ENCODE measurements at places on chromosomes 5 and 9.

DNA sequence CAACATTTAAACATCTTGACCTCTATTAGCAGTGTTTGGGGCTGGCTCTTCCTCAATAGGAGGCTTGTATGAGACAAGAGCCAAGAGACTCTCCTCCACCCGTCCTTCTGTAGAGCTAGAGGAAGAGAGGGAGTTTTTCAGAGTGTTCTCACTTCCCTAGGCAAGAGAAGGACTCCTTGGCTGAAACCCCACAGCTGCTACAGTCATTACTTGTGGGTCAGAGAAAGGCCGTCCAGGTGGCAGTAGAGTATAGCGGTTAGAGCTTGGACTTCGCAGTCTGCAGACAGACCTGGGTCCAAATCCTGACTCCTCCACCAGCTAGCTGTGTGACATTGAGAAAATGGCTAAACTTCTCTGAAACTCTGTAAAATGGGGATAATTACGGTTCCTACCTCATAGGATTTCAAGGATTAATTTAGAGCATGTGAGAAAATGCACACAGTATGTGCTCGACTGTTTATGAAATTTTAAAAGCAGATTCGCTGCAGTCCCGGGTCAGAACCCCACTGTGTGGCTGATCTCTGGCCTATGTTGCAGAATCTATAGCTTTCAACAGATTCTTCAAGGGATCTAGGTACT, 80.8 kb upstream of the ARAP3 start:
- DNase-seq, result no peak

- no peak for DNase-seq
Observed at GRCh38 chr5:109669991-109670706, 19.6 kb upstream of the MAN2A1 start.

GRCh38 chr5:119274030-119274766, 81.6 kb upstream of the TNFAIP8 start:
- DNase-seq, result peak; percentile 32

DNA sequence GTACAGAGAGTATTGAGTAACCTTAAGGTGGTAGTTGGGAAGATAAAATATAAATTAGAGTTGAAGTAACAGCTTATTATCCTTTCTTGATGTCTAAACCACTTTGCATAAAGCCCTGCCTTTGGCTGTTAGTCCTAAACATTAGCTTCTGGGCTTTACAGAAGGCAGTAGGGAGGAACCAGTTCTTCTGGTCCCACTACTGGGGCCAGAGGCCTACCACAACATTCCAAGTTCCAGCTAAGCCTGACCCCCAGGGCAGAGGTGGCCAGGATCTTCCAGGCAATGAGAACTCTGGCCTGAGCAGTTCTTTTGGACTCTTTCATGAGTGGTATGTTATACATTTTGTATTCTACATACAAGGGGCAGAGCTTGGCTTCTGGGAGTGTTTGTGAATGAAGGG, 26.1 kb downstream of the DNAI1 start:
- DNase-seq, result no peak

- no peak for DNase-seq
Observed at GRCh38 chr5:76710991-76711390, 4.9 kb upstream of the F2R start.

DNA sequence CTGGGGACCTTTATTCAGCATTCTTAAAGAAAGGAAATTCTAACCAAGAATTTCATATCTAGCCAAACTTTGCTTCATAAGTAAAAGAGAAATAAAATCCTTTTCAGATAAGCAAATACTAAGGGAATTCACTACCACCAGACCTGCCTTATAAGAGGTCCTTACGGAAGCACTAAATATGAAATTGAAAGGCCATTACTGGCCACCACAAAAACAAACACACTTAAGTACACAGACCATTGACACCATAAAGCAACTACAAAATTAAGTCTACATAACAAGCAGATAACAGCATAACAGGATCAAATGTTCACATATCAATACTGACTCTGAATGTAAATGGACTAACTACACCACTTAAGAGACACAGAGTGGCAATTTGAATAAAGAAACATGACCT, 361.4 kb upstream of the POU5F2 start:
- DNase-seq, result no peak

DNA sequence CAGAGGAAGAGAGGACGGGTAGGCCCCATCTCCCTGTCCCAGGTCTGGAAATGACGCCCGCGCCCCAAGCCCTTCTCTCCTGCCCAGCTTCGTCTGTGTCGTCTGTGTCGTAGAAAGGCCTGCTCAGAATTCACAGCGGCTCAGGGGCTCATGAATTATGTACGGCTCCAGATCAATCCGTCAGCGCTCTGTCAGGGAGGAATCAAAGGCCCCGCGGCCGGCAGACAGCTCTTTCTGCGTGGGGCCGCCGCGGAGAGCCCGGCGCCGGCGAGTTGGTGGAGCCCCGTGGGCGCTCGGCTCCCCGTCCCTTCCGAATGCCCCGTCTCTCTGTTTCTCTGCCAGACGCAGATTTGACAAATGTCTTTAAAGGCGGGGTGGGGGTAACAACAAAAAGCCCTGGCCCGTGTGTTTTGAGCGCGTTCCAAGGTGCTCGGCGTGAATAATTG, 83.8 kb upstream of the RAPGEF1 start:
- no peak for DNase-seq

DNA sequence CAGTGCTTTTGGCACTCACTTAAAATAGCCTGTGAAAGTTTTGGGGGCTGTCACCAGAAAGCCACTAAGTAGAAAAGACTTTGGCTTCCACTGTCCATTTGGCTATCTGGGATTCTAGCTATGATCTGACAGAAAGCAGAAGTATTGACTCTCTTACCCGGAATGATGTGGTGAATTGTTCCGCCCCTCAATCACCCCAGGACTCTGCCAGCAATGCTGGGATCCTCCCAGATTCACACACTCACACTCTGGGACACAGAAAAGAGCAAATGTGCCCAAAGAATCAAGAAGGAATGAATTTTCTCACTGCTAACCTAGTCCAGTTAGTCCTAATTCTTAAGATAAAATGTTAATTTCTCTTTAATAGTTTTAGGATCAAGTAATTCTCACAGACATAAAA, 576.9 kb downstream of the BNC2 start:
- no peak for DNase-seq

DNA sequence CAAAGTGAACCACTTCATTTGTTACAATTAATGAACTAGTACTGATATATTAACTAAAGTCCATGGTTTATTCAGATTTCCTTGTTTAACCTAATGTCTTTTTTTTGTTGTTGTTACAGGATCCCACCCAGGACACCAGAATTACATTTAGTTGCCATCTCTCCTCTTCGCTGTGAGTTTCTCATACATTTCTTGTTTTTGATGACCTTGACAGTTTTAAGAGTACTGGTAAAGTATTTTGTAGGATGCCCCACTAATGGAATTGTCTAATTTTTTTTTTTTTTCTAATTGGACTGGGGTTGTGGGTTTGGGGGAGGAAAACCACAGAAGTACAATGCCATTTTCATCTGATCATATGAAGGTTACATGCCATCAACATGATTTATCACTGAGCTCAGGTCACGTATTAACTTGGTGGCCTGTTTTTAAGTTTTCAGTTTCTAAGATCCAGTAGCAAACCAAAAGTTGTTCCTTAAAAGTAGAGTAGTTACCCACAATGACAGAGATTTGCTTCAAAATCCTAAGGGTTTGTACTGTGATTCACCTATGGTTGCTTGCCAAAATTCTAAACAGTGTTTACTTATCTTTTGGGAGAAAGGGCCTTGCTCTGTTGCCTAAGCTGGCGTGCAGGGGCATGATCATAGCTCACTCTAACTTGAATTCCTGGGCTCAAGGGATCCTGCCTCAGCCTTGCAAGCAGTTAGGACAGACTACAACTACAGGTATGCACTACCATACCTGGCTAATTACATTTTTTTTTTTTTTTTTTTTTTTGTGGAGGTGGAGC, 4.5 kb upstream of the OTULIN start:
- no peak for DNase-seq

DNA sequence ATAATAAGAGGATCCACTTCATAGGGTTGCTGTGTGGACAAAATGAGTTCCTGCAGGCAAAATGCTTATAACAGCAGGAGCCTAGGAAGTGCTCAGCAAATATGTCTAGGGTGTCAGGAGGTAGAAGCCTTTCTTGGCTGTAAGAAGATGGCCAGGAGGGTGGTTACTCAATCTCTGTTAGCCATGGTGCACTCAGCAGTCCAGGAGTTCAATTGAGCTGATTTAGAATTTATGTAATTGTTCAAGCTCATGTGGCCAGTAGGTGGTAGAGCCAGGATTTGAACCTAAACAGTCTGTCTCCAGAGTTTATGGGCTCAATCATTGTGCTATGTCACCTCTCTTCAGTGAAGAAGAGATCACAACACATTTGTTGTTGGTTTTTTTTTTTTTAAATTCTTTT, 381.2 kb downstream of the KIF4B start:
- DNase-seq, result no peak

GRCh38 chr9:121491111-121491510, 8.5 kb downstream of the GGTA1 start:
- DNase-seq, result no peak

GRCh38 chr5:155103146-155103545, 89.6 kb downstream of the KIF4B start:
- peak; percentile 17 for DNase-seq

GRCh38 chr5:7474821-7475403, 79.0 kb downstream of the ADCY2 start:
- no peak for DNase-seq

DNA sequence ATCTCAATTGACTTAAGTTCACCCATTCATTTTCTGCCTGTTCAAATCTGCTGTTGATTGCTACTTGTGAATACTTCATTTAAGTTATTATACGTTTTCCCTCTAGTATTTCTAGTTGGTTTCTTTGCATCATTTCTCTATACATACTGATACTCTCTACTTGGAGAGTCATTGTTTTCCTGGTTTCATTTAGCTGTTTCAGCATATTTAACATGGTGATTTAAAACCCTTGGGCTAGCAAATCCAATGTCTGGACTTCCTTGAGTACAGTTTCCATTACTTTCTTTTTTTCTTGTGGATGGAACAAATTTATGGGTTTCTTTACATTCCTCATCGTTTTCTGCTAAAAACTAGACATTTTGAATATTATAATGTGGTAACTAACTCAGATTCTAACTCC, 90.7 kb downstream of the AP3B1 start:
- DNase-seq, result no peak

DNA sequence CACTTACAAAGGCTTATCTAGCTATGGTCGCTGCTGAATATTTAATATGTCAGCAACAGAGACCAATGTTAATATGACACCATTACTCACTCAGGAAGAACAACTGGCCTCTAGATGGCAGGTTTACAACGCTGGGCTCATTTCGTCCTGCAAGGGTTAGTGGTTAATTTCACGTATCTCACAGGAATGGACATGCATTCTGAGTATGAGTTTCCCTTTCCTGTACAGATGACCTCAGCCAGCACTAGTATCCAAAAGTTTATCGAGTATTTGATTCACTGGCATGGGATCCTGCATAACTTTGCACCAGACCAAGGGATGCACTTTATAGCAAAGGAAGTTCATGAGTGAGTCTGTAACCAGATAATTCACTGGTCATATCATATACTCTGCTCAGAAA, 8.7 kb upstream of the TRPC7 start:
- DNase-seq, result peak; percentile 67

GRCh38 chr9:92547356-92547755, 11.6 kb upstream of the ECM2 start:
- DNase-seq, result no peak

DNA sequence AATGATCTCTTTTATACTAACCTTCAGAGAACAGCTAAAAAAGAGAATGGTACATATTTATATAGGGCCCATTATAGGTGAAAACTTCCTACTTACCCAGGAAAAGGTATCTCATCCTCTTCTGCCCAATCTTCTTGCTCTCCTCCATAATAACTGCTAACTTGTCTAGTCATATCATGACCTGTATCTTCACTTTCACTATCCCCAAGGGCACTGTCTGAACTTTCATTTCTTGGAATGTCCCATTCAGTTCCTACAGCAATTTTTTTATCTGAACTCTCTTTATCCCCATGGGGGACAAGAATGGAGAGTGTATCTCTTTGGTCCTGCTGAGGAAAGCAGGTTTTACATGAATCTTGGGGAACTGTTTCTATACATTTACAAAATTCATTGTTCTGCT, 36.4 kb upstream of the RAPGEF6 start:
- DNase-seq, result no peak

- DNase-seq, result no peak
Observed at GRCh38 chr5:167582886-167583285, 708.6 kb upstream of the WWC1 start.

- no peak for DNase-seq
Observed at GRCh38 chr9:92769990-92770359, 5.3 kb upstream of the BICD2 start.

GRCh38 chr5:177405805-177406204, 3.6 kb downstream of the F12 start:
- no peak for DNase-seq

- no peak for DNase-seq
Observed at GRCh38 chr9:98312365-98312764, 56.9 kb upstream of the TBC1D2 start.

DNA sequence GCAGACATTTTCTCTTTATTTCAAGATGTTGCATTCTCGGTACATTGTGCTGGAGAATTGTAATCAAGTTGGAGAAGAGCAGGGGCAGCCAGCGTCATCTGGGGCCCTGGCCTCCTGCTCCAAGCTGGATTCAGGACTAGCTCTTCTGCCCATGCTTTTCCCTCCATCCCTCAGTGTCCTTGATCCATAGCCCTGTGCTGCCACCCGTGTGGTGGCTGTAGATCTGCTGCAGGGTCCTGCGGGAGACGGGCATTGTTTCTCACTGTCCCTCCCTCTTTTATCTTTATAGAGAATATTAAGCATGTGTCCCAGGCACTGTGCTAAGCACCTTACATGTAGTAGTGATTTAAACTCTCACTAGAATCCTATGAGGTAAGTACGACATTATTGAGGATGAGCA, 60.5 kb upstream of the HAND1 start:
- no peak for DNase-seq

- DNase-seq, result no peak
Observed at GRCh38 chr9:110728058-110728457, 59.5 kb downstream of the MUSK start.

DNA sequence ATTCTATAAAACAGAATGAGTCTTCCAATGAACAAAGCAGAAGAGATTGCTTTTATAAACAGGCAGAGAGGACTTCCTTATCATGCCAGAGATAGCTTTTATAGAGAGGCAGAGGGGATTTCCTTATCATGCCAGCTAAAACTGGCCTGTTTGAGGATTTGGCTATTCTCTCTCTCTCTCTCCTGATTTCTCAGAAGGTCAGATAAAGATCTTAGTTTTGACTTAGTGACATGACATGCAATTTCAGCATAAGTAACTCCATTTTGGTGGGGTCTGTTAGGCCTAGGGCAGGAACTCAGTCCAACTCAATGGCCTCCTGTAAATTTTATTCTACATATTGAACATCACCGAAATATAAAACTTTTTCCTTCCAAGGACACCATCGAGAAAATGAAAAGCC, 31.5 kb upstream of the DENND4C start:
- DNase-seq, result no peak

- no peak for DNase-seq
Observed at GRCh38 chr5:101047181-101047580, 144.1 kb upstream of the ST8SIA4 start.

Data from SW480 (cell line).